Panc1 (cell line): ENCODE measurements at places on chromosomes 13 and 19. TPM values are rescaled to one million over a fixed set of nuclear protein-coding genes. Genes with fewer than 3 reads are reported as not detected.

The CBY2 gene
- total RNA-seq: not detected

The GSX1 gene
- not detected for total RNA-seq

The C1QTNF9B gene
- total RNA-seq: not detected

The RINL gene
- 1.3 TPM for total RNA-seq

The MAST1 gene
- total RNA-seq: 3.1 TPM

The SIGLEC8 gene
- not detected for total RNA-seq

The STOML3 gene
- total RNA-seq: not detected

The ZNF100 gene
- 12.1 TPM for total RNA-seq

The MAP2K2 gene
- total RNA-seq: 151 TPM
